Activated CD8-positive, alpha-beta memory T cell treated with anti-CD3 and anti-CD28 coated beads, Interleukin-2, amount 10 ng/mL, durations not matched to agents 7 days and 5 days (primary cell): ENCODE measurements at places on chromosomes 4 and X.

- peak; percentile 48 for DNase-seq
Observed at GRCh38 chr4:101282076-101282844, 65.1 kb downstream of the PPP3CA start.

DNA sequence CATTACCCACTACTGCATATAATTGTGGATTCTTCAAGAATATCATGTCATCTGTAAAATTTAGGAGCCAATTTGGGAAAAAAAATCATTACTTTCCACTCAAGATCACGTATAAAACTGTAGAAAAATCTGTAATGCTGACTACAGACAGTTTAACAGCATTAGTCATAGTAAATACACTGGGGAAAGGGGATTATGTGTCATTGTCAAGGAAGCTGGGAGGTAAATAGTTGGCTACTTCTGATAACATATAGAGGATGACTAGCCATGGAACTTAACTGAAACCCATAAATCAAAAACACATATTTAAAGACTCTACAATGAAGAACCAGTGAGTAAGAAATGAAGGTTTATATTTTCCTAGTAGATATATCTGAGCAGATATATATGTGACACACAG is 1666.4 kb upstream of the IGFBP7 start:
- no peak for DNase-seq

DNA sequence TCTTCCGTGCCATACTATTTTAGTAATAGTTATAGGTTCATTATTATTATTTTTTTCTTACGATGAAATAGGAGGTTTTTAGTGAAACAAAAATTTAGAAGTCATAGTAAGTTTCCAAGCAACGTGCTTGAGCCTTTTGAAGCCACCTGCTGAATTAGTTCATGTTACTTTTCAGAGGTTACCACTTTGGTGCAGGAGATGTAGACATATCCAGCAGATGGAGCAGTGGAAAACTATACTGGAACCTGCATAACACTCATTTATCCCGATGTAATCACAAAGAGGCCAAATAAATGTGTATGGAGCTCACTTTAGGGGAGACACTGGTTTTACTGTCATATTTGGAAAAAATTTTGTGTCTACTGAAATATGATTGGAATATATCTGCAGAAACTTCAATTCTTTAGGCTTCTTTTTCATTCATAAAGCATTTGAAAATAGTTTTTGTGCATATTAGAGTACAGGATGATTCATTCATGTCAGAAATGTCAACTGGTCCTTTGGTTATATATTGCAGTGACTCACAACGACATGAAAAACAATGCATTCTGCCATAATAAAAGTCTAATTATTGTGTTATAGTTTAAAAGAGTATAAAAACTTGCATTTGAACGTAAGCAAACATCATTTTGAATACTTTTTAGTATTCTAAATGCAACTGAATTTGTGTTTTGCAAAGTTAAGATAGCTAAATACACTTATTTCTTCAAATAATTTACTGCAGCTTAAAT is 2182.9 kb upstream of the TENM3 start:
- no peak for DNase-seq

- no peak for DNase-seq
Observed at GRCh38 chr4:113822555-113823290, 61.2 kb upstream of the CAMK2D start.

- DNase-seq = no peak
Observed at GRCh38 chr4:85149676-85150075, 183.2 kb upstream of the WDFY3 start.

DNA sequence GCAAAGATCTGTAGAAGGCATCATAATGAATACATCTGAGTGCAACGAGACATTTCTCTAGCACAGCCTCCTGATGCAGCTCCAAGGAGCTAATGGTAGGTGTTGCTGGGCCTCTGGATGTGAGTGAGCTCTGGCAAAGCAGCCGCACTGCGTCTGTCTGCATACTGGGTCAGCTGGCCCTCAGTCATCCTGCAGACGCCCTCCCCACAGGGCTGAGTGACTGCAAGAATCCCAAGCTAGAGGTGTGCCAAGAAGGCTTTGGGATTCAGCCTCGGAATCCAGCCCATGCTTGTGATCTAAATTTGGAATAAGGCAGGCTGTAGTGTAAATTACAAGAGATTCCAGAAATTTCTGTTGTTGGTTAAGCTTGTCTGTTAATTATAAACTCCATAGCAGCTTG is 18.5 kb downstream of the HERC3 start:
- DNase-seq = no peak

DNA sequence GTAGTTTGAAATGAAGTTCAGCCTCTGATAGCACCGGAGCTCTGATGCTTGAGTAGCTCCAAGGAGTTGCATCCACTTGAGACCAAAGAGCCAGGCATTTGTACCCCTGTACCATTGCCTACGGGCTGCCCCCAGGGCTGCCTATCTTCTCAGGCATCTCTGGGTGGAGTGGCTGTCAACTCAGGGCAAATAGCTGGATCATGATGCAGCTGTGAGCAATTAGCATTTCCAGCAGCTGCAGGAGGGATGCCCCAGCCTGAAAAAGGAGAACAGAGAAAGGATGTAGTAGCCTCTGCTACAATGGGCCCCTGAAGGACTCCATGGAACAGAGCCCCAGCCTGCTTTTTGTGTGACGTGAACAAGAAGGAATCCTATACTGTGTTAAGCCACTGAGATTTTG is 492.6 kb downstream of the BCOR start:
- no peak for DNase-seq

DNA sequence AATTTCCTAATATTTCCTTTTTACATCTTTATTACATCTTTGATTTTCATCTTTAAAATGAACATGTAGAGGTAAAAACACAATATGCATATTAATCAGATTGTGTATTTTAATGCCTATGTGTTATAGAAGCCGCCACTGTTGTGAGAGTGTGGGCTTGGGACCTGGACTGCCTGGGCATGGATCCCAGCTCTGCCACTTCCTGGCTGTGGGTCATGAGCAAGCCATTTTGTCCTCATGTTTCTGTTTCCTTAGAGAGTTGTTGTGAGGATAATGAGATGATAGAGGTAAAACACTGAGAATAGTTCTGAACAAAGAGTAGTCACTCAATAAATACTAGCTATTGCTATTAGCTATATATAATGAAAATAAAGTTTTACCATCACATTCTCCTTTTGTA is 38.4 kb upstream of the SCOC start:
- DNase-seq = no peak

DNA sequence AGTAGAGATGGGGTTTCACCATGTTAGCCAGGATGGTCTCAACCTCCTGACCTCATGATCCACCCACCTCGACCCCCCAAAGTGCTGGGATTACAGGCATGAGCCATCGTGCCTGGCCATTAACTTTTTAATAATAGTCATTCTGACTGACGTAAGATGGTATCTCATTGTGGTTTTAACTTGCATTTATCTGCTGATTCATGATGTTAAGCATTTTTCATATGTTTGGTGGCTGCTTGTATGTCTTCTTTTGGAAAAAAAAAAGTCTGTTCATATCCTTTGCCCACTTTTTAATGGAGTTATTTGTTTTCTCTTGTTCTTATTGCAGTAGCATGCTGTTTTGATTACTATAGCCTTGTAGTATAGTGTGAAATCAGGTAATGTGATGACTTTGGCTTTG is 45.8 kb downstream of the ANXA10 start:
- DNase-seq = no peak

- no peak for DNase-seq
Observed at GRCh38 chrX:87679849-87680248, 162.2 kb downstream of the KLHL4 start.

- no peak for DNase-seq
Observed at GRCh38 chrX:108064613-108065012, 19.7 kb downstream of the VSIG1 start.
